Skin of body (tissue), 3 donors: ENCODE measurements at places on chromosomes 2 and 18. TPM values are rescaled to one million over a fixed set of nuclear protein-coding genes. Genes with fewer than 3 reads are reported as not detected.

The EHBP1 gene
- 96.0 TPM for total RNA-seq

The CDH7 gene
- total RNA-seq = 0.79 TPM

The XDH gene
- 1.7 TPM for total RNA-seq

The MPHOSPH10 gene
- total RNA-seq = 22.8 TPM

The TXNDC2 gene
- not detected for total RNA-seq

The SPDYA gene
- total RNA-seq = 3.3 TPM
